Activated T-cell treated with anti-CD3 and anti-CD28 coated beads, Interleukin-2, amount 50 U/mL, for 72 hours (primary cell): ENCODE measurements at places on chromosomes 13 and 19. TPM values are rescaled to one million over a fixed set of nuclear protein-coding genes. Genes with fewer than 3 reads are reported as not detected.

GRCh38 chr13:84705982-84706710 lies 823.9 kb upstream of the SLITRK1 start:
- H3K4me3 ChIP-seq = no peak overlapping the region
- H3K4me1 ChIP-seq = no peaks in the 10 kb centered on the region
- no peaks in the 10 kb centered on the region for H3K36me3 ChIP-seq
- DNase-seq = no peak

DNA sequence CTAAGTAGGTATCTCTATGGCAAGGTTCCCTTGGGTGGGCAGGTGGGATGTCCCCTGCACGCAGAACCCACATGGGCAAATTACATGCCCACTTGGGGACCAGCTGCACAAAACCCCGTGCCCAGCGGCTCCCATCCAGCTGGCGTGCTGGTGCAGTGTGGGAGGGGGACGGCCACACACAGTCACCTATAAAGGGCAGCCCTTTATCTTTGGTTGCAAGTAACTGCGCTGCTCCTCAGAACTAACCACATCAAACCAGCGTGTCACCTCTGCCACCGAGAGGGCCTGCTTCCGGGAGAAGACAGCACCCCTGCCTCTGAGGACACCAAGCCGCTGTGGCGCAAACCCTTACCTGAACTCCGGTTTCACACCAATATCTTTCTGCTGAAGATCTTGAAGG lies 32.2 kb downstream of the ANKRD27 start:
- H3K27ac ChIP-seq = peak overlapping the region; percentile 8
- peaks cover 43% of the 10 kb centered on the region for H3K4me1 ChIP-seq
- peaks cover 7% of the 10 kb centered on the region for H3K36me3 ChIP-seq
- H3K27me3 ChIP-seq = no peaks in the 10 kb centered on the region
- peak; percentile 85 for DNase-seq

Gene SIGLEC10
- total RNA-seq = 1.4 TPM

Gene CYP2S1
- 0.35 TPM for total RNA-seq
